ENCODE measurements at places on chromosomes 1 and 21.

DNA sequence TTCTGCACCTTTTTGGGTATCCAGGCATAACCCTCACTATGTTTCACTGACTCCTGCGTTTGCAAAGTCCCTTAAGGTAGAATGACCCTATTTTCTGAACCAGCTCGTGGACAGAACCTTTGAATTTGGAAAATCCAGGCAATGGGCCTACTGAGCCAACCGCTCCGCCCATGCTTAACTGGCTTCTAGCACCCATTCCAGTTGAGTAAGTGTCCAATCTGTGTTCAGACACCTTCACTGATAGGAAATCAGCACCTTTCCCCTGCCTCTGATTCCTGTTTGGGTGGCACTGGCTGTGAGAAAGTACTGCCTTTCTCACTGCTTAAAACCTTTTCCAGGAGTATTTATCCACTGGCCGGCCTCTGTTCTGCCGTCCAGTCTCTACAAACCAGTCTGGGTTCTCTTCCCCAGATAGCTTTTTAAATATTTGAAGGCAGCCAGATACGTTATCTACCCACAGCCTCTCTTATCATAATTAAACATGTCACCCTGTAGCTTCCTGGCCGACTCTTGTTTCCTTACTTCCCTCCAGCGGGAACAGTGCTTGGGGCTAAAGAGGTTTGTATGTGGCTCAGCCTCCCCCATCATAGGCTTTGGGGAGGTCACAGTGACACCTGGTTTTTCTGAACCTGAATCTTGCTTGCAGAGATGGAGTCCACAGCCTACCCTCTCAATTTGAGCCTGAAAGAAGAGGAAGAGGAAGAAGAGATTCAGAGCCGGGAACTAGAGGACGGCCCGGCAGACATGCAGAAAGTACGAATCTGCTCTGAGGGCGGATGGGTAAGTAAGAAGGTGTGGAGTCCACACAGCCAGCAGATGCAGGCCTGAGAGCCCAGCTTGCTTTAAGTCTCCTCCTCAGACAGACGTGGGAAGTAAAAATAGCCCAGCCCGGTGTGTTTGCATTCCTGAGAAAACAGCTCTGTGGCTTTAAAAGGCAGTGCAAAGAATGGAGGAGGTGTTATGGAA lies 1.3 kb downstream of the POGK start:
- no peak for DNase-seq

- no peak for DNase-seq
Measured at GRCh38 chr1:234600418-234601281, 9.3 kb downstream of the IRF2BP2 start.

DNA sequence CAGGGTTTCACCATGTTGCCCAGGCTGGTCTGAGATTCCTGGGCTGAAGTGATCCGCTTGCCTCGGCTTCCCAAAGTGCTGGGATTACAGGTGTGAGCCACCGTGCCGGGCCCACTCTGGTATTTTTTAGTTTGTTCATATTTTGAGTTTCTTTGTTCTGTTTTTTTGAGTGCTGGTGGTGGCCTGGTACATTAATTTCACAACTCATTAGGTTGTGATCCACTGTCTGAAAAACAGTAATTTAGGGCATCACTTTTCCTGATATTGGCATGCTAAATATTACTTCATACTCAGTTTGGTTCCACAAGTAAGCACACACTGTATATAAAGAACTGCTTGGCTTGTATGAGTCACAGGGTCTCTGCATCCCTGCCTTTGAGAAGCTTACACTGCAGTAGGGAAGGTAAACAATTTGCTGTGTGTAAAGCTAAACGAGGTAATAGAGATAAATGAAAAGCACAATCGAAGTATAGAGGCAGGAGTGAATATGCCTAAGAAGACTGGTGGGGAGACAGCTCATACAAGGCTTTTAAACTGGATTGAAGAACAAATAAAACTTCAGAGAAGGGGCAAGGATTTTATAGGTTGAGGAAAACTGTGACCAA lies 7.7 kb downstream of the SNX27 start:
- no peak for DNase-seq

DNA sequence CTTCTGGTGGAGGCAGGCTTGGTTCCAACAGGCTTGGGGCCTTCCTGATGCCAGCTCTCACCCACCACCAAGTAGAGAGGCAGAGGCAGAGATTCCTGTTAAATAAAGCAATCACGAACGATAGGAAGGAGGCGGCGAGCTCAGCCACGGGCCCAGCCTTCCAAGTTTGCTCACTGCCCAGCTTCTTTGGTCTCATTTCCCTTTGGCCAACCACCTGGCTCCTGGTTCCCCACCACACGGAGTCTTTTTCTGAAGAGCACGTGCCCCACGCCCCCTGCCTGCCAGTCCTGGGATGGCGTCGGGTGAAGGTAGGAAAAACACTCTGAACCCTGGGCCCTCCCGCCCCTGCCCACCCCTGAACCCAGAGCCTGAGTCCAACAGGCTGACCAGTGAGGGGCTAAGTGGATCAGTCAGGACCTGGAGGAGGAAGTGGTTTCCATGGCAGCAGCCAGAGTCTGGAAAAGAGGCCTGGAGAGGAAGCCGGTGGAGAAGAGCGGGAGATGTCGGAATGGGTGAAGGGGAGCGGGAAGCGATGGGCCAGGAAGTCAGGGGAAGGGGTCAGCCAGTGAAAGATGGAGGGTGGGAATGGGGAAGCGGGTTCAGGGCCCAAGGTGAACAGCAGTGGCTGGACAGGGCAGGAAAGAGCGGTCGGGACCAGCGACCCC lies 158.2 kb upstream of the KLHDC7A start:
- no peak for DNase-seq
